Dermis blood vessel endothelial cell (primary cell): ENCODE measurements at places on chromosomes 1 and 21.
A peak's percentile ranks its signal among the peaks of the same experiment; 100 is the strongest.

GRCh38 chr1:244271691-244272308 lies 179.9 kb downstream of the ADSS2 start:
- DNase-seq = no peak

- peak; percentile 62 for DNase-seq
Measured at GRCh38 chr1:41810446-41810845, 108.3 kb downstream of the HIVEP3 start.

DNA sequence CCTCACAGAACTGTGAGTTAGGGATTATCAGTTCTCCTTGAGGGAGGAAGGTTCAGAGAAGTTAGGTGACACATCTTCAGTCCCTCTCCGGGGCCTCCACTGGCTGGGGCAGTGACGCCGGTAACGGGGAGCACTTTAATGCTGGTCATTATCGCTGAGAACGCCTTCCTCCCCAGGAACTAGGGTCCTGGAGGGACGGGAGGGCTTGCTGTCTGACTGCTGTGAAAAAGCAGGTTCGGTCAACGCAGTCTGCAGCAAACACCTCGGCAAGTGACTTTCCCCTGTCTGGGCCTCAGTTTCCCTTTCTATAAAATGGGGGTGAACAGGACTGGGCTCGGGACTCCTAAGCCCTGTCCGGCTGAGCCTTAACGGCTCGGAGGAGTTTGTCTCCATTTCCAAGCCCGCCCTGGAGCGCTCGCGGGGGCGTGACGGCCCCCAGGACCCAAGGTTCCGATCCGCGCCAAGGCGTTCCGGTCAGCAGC lies 341 bp upstream of the TMEM61 start:
- DNase-seq = no peak

- DNase-seq = no peak
Measured at GRCh38 chr1:97071173-97071572, 349.6 kb downstream of the PTBP2 start.

GRCh38 chr1:106534612-106535011 lies 521.9 kb upstream of the PRMT6 start:
- no peak for DNase-seq

DNA sequence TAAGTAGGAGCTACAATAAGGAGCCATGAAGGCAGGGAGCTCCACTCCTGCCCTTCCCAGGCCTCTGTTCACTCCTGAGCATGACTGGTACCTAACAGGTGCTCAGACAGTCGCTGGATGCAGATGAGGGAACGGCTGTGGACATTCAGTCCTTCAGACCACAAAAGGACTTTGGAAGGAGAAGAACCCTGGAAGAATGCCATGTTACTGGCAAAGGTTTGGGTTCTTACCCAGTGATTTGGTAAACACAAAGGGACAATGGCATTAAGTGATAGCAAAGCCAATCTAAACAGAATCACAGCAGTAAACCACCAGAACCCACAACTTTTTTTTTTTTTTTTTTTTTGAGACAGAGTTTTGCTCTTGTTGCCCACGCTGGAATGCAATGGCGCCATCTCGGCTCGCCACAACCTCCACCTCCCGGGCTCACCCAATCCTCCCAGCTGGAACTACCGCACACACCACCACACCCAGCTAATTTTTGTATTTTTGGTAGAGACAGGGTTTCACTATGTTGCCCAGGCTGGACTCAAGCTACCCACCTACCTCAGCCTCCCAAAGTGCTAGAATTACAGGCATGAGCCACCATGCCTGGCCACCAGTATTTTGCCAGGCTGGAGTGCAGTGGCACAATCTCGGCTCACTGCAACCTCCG lies 7.5 kb upstream of the CBR3 start:
- no peak for DNase-seq

GRCh38 chr1:212238552-212238951 lies 46.7 kb upstream of the PPP2R5A start:
- no peak for DNase-seq

DNA sequence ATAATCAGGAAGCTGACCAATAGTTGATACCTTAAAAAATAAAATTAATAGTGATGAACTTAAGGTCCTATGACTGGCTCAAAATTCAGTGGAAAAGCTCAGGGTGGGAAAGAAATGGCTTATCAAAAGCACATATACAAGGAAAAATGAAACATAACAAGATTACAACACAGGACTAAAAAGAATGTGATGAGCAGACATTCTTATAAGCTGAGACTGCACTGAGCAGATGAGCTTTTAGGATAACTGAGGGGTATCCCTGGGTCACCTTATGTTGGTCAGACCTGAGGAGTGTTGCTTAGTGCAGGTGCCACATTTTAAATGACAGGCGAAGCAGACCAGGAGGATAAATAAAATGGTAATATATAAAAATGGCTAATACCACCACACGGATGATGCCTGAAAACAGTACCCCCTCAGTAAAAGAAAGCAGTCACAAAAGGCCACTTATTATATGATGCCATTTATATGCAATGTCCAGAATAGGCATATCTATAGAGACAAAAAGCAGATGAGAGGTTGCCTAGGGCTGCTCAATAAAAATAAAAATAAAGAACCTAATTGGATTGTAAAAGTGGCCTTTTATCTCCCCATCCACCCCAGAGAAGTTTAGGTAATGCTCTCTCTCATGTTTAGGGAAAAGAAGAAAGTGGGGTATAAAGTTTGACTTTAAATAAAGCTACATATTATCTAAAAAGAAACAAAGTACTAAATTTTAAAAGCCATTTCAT lies 163.9 kb downstream of the SLC45A1 start:
- DNase-seq = no peak

DNA sequence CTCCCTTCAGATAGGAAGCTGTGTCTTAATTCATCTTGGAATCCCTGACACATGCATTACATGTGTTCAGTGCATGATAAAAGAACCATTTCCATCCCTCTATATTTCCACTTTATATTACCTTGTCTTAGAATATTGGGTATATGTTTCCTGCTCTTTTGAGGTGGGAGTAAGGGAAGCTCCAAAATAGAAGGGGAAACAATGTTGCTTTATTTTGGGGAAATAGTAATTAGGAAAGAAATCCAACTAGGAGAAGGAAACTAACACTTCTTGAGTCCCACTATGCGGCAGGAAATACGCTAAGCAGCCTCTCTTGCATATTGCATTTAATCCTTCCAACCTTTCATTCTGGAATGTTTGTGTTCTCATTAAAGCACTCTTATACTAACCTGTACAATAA lies 89.4 kb upstream of the VAV3 start:
- DNase-seq = no peak

DNA sequence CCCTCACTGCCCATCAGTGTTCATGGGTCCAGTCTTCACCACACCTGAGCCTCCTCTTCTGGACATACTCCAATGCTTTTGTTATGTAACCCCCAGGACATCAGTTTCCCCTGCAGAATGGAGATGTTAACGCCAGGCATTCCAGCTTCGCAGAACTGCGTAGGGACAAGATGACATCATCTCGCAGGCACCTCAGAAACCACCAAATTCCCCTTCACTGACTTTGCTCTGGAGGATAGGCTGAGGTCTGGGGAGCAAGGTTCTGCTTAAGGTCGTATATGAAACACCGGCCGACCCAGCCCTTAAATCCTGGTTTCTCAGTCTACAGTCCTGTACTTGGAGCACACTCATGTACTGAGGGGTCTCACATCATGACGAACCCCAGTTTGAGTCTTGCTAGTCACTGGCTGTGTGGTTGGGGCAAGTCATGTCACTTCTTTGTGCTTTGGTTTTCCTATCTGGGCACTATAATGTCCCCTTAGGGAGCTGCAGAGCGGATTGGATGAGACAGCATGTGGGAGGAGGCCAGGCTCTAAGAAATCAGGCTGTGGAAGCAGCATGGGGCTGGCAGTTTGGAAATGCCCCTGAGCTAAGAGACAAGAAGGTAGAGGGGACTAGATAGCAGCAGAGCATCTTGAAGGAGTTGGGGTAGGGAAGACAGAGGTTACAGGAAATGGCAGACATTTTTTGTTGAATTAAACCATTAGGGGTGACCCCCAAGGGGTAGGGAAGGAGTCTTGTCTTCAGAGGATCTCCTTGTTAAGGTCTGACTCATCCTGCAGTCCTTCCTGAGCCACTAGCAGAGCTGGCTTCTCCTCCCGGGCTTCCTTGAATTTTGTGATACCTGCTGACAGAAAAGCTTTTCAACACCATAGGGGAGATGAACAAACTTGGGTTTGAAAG lies 138.3 kb downstream of the FOXD2 start:
- no peak for DNase-seq

GRCh38 chr1:202067188-202067974 lies 55.3 kb upstream of the GPR37L1 start:
- no peak for DNase-seq

GRCh38 chr1:212359794-212360479 lies 54.7 kb downstream of the PACC1 start:
- no peak for DNase-seq

GRCh38 chr21:42559326-42559725 lies 45.7 kb downstream of the SLC37A1 start:
- DNase-seq = no peak

DNA sequence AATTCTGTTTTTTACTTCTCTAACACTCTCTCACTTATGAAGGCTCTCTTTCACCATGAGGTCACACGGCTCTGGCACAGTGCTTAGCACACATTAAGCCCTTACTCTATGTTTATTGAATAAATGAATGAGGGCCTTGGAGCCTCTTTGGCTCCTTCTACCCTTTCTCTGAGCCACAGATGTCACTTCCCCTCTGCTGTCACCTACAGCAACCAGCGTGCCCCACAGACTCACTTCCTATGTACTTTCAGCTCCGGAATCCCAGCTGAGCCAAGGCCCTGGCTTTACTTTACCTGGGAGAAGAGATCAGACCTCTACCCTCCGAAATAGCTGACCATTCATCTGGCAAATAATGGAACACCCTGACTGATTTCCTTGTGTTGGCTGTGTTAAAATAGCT lies 53.7 kb upstream of the HMCN1 start:
- DNase-seq = peak; percentile 14

DNA sequence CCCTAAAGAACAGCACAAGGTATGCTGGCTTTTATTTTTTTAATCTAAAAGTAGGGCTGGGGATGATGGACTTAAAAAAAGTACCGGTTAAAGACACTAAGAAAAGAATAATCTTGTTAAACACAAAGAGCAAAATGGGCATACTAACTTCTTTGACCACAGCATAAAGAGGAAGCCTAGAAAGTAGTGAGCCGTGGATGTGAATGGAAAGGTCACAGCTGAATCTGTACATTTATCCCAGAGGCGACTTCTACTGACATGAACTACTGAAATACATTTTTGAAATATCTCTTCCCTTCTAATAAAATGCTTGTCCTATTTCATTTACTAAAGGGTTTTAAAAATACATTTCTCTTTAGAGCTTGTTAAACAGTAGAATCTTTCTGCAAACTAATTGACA lies 140.7 kb downstream of the SLC45A1 start:
- no peak for DNase-seq

DNA sequence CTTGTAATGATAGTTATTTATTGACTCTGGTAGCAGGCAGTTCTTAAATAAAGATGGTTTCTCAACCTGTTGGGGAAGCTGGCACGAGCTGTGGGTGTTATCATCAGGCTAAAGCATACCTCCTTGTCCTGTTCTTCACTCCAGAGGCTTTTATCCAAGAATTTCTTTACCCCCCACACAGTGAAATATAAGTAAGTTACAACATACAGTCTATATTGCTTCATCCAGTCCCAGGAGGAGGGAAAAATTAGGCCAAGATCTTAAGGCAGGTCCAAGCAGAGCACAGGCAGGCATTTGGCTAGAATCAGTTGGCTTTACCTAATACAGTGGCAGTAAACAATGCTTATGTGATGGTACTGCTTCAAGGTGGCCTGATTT lies 6.3 kb downstream of the TMEM81 start:
- DNase-seq = no peak

DNA sequence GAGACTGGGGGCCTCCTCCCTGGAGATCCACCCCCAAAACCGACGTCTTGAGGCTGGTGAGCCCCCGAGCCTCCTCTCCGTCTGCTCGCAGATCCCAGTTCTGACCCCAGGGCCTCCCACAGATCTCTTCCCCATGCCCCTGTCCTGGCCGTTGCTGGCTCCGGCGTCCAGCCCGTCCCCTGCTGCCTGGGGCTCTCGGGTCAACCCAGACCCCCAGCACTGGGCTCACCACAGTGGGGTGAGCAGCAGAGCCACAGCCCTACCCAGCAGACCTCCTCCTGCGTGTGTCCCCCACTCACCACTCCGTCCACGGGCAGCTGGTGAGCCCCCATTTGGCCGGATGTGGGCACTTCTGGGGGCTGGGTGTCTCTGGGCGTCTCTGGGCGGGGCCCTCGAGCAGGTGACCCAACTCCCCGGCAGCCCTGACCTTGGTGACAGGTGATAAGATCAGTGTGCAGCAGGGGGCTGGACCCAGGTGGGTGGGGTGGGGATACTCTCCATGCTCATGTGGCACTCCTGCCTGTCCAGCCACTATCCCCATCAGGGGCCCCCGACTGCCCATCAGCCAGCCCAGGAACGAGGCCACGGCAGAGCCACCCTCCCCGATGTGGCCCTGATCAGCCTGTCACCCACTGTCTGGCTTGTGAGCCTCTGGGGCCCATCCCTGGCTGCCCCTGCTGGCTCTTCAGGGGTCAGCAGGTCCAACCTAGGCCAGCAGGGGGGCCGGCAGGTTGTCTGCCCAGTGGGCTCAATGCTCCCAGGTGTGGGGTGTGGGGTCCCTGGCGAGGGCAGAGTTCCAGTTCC lies 709 bp downstream of the TNFRSF14 start:
- DNase-seq = no peak

DNA sequence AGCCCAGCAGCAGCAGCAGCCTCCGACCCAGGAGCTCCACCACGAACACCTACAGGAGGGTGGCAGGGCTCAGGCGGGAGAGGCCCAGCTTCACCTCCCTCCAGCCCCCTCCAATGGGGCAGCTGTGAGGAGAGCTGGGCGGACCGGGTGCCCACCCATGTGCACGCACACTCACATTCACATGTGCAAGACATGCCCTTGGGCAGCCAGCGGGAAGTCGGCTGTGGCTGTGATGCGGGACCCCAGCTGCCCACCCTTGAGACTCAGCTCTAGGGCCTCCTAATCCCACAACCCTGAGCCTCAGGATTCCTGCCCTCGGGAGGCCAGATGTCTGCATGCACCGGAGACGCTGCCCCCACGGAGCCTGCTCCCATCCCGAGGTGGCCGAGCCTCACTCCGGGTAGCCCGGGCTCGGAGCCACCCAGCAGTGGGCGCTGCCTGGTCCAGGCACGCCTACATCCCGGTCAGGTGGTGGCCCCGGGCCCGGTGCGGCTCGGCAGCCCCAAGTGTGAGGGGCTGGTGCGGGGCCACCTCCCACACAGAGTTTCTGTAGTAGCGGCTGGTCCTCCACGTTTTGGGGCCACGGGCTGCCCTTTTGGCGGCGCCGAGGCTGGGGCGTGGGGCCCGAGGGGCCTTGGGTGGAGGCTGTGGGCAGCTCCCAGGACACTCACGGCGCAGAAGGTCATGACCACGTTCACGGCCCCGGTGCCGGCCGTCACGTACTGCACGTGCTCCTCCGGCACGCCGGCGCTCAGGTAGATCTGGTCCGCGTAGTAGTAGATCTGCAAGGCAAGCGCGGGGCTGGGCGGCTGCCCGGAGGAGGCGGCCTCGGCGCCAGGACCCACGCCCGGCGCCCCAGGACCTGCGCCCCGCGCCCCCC lies 12.9 kb upstream of the SLC2A7 start:
- DNase-seq = no peak

- no peak for DNase-seq
Measured at GRCh38 chr1:2224631-2225428, 3.3 kb upstream of the SKI start.

- peak; percentile 97 for DNase-seq
Measured at GRCh38 chr1:9397997-9398526, 105.4 kb downstream of the SPSB1 start.

- DNase-seq = peak; percentile 21
Measured at GRCh38 chr1:206467915-206468314, 2.4 kb upstream of the IKBKE start.

GRCh38 chr1:234722270-234722704 lies 112.3 kb upstream of the IRF2BP2 start:
- no peak for DNase-seq
